Peyer's patch (tissue), 4 donors: ENCODE measurements at places on chromosomes 6 and 20.

DNA sequence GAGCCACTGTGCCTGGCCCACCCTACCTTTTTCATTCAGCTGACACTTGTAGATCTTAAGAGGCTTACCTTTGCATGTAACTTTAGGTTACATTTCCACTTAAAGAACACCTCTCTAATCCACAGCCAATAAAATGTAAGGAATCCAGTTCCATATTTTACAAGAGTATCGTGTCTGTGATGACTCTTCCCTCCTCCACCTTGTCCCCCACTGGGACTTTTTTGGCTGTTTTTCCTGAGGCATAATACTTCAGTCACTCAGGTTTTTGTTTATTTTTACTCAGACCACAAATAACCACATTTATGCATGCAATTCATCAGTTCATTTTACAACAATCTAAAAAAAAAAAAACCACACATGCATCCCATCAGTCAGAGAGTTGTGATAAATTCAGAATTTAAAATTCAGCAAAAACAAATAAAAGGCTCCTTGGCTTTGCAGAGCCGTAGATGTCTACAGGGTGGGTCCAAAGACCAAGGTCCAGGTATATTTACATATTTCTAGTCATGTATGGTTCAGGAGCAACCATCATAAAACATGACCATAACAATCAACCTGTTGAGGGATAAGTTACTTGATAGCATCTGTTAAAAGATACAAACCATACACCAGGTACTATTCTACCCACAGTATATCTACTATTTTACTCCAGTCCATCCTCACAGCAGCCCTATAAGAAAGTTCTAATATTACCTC is 9.9 kb downstream of the ATXN1 start:
- DNase-seq, result no peak

DNA sequence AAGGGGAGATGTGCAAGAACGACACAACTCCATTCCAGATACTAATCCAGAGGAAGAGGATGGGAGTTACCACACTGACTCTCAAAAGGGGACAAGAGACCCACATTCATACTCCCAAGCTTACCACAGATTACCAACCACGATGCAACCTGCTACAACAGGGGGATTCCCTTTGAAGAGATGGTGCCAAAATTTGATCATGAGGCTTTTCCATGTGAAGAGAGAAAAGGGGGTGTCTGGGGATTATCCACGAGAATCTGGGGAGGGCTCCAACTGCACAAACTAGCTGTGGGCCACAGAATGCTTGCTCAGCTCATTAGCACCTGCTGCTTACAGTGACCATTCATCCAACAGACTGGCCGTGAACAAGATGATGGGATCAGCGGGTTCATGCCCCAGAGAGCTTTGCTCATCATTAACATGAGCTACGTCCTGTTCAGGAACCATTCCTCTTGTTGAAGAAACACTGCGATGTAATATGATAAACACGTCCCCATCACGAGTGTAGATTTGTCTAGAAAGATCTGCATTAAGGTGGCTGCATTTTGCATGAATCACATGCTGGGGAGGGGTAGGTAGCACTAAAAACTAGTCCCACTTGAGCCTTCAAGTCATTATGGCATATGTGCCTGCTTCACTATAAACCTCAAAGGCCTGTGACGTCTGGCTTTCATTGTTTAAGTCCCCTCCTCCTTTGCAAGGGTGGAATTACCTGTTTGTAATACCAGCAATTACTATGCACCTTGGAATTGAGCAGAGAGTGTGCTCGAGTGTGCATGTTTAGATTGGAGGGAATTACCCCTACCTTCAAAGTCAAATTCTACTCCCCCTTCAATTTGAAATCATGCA is 4.0 kb downstream of the PLAGL2 start:
- no peak for DNase-seq

GRCh38 chr6:97282238-97282725 is 734 bp downstream of the MMS22L start:
- DNase-seq, result no peak

DNA sequence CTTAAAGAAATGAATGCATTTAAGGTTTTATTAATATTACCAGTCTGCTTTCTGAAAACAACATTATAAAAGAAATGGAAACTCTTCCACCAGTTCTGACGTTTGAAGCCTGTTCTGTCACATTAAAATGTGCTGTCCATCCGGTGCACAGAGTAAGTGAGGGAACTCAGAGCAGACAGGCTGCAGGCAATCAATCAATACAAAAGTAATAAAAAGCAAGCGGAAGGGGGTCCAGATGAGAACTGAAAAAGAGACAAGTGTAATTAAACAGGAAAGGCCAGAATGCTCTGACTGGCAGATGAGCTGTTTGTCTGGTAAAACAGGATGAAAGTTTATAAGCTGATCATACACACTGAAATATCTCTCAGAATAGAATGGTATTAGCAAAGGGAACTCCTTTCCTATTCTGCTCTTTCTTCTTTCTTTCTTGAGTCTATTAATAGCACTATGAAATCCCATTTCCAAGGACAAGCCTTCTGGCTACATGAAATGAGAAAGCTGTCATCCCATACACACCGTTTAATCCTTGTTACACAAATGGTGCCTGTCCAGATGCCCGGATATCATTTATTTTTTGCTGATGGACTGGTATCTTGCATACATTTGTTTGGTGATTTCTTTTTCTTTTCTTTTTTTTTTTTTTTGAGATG is 94.3 kb downstream of the RAMACL start:
- no peak for DNase-seq

- DNase-seq, result no peak
Measured at GRCh38 chr6:63352544-63353285, 32.9 kb upstream of the LGSN start.

DNA sequence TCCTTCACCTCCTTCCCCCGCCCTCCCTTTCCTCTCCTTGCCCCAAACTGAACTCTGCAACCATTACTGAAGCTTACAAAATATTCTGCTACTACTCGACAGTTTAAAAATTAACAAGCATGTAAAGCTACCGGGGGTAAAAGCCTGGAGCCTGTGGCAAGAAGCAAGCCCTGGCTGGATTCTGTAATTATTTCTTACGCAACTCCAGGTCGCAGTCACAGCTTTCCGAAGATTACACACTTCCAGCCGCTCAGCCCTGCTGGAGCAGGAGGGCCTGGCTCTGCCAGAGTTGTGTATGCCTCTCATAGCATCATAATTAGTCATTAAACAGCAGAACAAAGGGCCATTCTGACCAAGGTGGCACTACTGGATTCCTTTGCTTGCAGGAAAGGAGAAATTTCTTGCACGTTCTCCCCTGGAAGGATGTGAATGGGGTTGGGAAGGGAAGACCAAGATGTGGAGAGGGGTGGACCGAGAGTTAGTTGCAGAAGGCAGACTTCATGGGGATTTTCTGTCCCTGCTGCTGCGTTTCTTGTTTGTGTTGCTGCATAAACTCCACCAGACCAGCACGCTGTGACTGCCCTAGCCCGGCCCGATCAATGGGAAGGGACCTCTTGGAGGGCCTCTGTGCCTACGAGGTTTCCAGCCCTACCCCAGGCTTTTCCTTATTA is 23.6 kb downstream of the FOXQ1 start:
- DNase-seq, result peak; percentile 58

DNA sequence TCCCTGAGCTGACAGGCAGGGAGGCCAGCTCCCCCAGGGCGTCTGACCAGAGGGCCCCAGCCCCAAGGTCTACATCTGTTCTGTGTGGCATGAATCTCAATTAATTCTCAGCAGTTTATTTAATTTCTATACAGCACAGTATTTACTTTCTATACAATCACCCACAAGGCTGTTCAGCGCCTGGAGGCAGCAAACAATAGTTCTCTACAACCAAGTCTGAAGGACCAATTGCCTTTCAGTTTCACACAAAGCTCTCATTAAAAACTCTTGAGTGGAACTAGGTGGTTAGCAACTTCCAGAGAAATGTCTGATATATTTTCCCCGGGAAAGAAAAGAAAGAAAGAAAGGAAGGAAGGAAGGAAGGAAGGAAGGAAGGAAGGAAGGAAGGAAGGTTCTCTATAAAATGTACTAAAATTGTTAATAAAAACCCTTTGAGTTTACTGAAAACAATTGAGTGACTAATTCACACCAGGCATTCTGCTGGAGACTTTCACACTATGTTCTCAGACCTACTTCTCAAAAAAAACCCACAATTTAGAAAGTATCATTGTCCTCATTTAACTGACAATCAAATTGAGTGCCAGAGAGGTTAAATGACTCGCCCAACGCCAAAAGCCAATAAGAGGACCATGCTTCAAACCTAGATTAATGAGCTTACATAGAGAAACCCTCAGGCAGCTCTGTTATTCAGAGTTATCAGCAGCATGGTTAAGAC is 62.5 kb downstream of the METTL24 start:
- no peak for DNase-seq

GRCh38 chr20:50876816-50877215 is 54.4 kb downstream of the ADNP start:
- DNase-seq, result peak; percentile 24

DNA sequence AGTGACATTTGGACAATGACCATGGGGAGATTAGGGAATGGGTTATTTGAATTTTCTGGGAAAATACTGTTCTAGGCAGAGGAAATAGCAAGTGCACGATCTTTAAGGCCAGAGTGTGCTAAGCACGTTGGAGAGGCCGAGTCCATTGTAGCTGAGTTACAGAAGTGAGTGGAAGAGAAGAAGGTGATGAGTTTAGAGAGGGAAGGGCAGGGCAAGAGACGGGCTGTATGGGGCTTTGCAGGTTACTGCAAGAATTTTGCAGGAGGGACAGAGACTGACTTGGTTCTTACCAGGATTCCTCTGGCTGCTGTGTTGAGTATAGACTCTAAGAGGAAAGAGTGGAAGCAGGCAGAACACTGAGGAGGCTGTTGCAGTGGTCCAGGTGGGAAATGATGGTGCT is 1.1 kb upstream of the NCOA3 start:
- DNase-seq, result no peak

GRCh38 chr6:93654548-93654947 is 235.2 kb upstream of the EPHA7 start:
- DNase-seq, result no peak

DNA sequence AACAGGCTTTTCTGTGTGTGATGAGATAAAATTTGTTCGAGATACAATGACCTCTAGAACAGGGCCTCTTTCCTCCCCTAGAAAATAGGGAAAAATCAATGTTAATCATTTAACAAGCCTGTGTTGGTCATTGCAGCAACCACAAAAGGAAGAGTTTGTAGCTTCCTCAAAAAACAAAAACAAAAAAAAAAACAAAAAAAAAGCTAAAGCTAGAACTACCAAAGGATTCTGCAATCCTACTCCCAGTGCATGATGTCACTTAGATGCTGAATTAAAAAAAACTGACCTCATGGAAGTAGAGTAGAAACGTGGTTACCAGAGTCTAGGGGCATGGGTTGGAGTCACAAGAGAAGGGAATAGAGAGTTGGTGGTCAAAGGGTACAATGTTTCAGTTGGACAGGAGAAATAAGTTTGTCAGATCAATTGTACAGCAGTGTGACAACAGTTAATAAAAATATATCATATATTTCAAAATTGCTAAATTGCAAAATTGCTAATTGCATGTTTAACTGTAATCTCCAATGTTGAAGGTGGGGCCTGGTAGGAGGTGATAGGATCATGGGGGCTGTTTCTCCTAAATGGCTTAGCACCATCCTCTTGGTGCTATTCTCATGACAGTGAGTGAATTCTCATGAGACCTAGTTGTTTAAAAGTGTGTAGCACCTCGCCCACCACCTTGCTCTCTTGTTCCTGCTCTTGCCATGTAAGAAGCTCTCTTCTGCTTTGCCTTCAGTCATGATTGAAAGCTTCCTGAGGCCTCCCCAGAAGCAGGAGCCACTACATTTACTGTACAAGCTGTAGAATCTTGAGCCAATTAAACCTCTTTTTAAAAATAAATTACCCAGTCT is 163.4 kb upstream of the SIM1 start:
- DNase-seq, result no peak

DNA sequence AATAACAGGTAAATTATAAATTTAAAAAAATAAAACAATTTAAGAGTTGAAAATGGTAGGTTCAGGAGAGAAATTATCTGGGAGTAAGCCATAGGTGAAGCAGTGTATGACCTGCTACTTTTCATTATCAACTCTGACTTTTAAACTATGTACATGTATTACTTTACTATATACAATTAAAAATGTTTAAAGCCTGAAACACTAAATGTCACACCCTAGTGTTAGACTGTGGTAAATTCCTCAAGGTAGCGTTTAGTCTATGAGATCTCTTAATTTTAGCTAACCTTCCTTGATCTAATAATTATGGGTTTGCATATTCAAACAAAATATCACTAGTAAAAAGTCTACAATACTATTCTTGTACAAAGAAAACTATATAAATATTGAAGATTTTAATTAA is 22.3 kb upstream of the TBC1D32 start:
- no peak for DNase-seq

GRCh38 chr20:20248620-20249200 is 119.2 kb upstream of the INSM1 start:
- no peak for DNase-seq

DNA sequence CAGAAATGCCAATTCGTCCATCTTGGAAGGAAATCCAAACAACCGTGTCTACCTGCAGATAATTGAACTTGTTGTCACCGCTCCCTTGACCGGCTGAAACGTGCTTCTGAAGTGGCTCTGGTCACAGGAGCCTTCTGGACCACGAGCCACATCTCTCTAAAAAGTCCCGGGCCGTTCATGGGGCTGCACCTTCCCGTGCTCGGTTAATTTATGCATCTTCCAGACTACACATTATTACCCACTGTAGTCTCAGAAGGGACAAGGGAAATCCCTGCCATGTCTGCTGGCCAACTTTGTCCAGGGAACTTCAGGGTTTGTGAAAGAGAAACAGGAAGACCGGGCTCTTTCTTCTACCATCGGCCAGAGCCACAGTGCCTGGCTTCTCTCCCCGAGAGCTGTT is 63.4 kb upstream of the MPC1 start:
- no peak for DNase-seq

DNA sequence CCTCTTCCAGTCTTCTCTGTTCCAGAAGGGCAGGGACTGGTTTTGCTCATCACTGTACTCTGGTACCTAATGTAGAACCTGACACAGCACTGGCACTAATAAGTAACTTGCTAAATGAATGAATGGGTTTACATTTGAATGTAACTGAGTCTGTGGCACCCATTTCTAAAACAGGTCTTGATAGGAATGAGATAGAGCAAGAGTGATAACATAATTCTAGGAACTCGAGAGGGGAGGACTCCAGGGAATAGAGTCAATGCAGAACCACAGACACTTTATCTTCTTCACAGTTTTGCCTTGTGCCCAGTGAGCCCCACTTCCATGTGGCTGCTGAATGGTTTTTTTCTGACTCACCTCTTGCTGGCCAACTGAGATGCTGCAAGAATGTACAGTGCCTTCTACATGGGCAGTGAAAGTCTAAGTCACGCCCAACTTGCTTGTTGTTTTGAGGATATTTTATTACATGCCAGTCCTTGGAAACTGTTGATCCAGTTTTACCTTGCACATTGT is 61.1 kb downstream of the TBC1D7 start:
- DNase-seq, result no peak

DNA sequence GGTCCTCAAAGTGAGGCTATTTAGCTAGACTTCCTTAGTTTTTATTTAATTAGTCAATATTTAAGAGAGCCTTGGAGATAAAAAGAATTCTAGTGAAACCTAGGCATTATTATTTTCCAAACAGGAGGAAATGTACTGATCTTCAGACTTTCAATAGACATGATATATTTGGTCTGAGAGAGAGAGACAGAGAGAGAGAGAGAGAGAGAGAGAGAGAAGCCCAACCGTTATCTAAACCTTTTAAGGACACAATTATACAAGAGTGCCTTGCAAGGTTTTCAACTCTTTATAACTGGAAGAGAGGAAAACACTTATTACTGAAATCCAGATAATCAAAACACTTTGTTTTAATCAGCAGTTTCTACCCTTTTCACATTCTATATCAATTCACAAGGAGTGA is 64.8 kb downstream of the BACH2 start:
- DNase-seq, result no peak

GRCh38 chr6:75178757-75179156 is 27.1 kb downstream of the COL12A1 start:
- no peak for DNase-seq
